Caudate nucleus (tissue), 63 donors: ENCODE measurements at places on chromosomes 11 and 22.

GRCh38 chr11:44854741-44855492 lies 95.8 kb downstream of the TP53I11 start:
- no peak for DNase-seq

DNA sequence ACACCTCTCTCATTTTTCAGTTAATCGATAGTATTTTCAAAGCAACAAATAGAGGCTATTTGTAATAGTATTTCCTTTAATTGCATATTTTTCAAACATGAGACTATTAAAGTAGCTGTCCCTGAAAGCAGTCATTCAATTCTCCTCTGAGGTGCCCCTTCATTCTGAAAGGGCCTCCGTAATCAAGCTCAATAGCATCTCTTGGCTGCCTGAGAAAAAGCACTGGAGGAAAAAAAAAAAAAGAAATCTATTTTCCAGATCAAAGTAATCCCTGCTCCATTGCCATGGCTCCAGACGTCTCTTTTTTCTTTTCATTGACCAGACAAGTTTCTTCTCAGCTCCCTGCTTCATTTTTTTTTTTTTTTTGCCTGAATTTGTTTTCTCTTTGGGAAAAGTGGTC lies 154.5 kb upstream of the BLID start:
- no peak for DNase-seq

DNA sequence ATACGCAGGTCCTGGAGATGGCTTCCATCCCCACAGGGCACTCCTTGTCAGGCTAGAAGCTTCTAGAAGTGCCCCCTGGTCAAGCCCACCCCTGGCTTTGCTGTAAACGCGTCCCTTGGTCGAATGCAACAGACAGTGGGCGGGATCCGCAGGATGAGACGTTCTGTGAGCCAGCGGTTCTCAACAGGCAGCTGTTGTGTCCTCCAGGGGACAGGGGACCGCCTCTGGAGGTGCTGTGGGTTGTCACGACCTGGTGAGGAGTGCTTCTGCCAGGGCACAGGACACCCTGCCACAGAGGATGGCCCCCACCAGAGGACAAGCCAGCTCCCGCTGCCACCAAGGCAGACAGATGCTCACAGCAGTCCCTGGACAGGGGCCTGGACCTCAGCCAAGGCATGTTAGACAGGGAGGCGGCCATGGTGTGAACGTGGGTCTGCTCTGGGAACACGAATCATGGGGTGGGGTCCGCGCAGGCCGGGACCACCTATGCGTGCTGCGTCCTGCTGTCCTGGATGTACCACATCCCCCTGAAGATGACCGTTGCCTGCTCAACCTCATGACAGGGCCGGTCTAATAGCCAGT lies 11.7 kb downstream of the CRELD2 start:
- no peak for DNase-seq

DNA sequence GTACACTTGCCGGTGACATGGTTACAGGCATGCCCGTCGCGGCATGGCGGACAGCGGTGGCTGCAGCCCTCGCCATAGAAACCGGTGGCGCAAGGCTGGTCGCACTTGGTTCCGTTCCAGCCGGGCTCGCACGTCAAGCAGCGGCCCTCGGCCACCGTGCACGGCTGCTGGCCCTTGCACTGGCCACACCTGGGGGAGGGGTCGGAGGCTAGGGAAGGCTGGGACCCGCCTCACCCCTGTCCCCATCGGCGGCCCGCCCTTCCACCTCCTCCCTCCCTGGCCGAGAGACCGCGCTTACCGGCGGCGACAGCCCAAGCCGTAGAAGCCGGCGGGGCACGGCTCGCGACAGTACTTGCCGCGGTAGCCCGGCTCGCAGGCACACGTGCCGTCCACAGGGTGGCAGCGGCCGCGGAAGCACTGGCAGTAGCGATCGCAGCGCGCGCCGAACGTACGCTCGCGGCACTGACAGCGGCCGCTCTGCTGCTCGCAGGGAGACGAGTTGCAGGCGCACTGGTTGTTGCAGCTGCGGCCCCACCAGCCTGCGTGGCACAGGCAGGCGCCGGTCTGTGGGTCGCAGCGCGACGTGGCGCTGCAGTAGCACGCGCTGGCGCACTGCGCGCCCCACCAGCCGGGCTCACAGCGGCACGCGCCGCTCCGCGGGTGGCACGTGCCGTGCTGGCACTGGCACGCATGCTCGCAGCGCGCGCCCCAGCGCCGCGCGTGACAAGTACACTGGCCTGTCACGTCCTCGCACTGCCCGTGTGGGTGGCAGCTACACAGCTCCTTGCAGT lies 6.7 kb downstream of the SCARF2 start:
- DNase-seq: peak; percentile 23
